ENCODE measurements at places on chromosomes 7 and 10.
A peak's percentile ranks its signal among the peaks of the same experiment; 100 is the strongest.

GRCh38 chr10:114042895-114043531, 653 bp upstream of the ADRB1 start:
- DNase-seq = no peak

GRCh38 chr10:83666762-83667161, 472.5 kb upstream of the GHITM start:
- DNase-seq = no peak

GRCh38 chr7:15985587-15986384, 299.3 kb upstream of the MEOX2 start:
- DNase-seq = no peak

DNA sequence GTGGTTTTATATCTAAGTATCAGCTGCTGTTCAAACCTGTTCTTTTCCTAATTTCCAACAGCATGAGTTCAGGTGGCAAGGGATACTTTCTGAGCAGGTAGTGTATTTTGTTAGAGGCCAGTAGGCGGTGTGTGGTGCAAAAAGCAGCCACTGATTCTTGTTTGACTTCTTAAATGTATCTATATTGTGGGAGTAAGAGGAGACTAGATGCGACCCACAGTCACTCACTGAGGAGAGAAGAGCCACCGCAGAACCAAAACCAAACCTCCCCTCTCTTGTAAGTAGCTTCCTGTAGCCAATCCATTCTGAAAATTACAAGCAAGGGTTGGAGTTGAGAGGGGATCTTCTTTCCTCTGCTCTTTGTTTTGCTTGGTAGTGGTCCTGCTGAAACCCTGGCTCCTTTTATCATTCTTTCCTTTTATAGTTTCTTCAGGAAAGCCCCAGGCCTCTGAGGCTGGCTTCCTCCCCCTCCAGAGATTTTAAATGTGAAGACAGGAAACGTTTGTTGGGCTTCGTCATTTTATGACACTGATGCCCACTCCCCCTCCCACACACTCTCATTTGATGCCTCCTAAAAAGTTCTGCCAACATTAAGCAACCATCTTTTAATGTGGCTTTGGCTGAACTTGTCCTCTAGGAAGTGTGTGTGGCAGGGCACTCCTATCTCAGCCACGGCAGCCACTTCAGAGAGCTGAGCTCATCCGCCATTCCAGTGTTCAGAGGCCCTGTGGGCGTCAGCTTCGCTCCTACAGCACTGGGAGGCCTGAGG, 566.0 kb downstream of the SUGCT start:
- DNase-seq = no peak

DNA sequence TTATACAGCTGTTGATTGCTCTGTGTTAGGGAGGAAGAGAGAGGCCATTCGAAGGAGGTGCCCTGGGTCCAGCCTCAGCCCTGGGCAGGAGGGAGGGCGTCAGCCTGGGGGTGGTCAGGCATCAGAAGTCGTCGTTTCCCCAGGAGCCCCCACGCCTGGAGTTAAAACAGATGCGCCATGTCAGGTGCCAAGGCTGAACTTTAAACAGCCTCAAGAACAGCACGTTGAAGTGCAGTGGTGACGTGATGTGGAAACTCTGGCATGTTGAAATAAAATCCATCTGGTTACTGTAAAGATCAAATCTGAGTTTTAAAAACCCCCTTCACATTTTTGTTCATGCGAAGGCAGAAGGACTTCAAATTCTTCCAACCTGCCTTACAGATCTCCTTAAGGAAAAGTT, 128.4 kb upstream of the PPP2R2D start:
- DNase-seq = no peak

DNA sequence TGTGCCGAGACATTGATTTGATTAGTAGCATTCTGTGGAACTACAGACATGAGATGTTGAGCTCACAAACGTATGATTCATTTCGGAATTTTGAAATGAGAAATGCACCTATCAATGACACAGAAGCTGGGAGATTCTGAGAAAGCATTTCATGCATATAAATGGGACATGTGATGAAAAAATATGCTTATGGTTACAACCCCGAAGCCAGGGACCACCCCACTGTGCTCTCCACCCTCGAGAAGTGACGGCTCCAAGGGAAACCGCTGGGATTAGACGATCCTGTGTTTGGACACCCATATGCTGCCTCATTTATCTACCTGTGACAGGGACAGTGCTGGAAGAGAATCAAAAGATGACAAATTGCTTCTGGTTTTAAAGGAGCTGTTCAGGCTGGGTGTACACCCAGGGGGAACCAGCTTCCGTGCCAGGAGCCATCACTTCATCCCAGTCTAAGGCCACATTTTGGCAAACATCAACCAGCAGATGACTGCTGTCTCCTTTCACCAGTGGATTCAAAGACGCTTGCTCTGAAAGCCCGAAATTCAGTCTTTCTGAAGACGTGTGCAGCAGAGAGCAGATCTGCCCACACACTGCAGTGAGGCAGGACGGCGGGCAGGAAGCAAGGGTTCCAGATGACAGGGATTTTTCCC, 109.9 kb downstream of the ATXN7L1 start:
- no peak for DNase-seq

DNA sequence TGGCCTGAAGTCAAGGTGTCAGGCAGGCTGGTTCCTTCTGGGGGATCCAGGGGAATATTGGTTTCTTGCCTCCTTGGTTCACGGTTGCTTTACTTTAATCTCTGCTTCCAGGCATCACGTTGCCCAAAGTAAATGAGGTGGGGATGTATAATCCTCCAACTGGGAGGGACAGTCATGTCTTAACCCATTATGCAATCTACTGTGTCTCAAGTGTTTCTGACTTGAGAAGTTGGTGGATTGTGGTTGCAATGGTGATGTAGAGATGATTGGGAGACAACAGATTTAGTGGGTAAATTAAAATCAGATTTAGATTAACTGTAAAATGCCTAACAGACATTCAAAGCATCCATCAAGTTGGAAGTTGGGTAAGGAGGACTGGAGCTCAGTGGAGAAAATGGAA, 32.7 kb downstream of the TBXAS1 start:
- no peak for DNase-seq

GRCh38 chr7:88628363-88629085, 131.0 kb upstream of the ZNF804B start:
- DNase-seq = peak; percentile 2
